HFFc6 (cell line): ENCODE measurements at places on chromosomes 6 and 20. TPM values are rescaled to one million over a fixed set of nuclear protein-coding genes. Genes with fewer than 3 reads are reported as not detected.

GRCh38 chr20:45550765-45551164 is 3.6 kb upstream of the EPPIN start:
- no peak for DNase-seq

DNA sequence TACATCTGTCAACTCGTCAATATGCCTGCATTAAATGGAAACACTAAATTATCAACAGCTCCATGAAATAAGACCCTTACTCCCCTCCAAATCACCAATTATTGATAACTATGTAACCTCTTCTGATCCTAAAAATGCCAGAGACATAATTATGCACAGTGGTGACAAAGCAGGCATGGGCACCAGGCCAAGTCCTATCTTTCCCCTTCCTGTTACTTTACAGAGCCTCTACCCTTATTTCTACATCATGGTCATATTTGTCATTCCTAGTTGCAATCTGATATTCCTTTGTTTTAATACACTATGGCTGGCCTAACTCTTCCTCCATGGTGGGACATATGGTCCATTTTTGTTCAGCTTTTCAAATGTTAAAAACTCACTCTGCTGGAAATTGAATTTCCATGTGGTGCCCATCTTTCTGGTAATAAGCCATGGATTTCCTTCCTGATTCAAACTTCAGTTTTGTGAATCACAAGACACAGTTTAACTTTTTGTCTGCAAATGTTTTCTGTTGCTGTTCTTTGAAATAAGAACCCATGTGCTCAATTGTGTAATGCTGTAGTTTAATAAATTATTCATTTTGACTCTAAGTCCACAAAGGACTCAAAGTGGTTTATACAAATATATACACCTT is 41.8 kb upstream of the ARFGEF2 start:
- DNase-seq = no peak

DNA sequence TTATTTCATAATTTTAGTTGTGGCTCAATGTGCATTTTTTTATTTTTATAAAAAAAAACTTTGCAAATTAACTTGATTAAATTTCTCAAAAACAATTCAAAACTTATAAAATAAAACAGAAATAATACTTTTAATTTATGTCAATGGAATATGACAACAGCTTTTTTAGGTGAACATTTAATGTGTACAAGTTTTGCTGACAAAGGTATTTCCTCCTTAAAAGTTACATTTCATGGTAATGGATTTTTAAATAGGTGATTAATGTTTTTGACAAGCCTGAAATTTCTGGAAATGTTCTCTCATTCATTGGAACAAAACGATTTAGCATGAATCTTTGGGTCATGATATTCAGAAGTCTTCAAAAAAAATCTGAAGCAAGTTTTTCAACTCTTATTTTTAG is 1160.0 kb downstream of the HACE1 start:
- no peak for DNase-seq

DNA sequence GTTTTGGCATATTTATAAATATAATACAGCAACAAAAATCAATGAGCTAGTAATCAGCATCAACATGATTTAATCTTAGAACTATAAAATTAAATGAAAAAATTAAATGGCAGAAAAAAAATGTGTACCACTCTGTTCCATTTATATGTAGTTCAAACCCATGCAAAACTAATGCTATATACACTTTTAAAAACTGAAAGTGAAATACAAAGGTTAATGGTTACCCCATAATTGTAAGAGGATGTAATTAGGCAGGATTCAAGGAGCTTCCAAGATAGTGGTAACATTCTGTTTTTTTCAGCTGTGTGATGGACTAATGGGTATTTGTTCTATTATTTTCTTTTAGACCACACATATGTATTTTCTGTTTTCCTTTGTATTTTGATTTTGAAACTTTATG is 492.1 kb downstream of the UTRN start:
- DNase-seq = no peak

- DNase-seq = no peak
Observed at GRCh38 chr6:97563529-97563928, 280.5 kb upstream of the MMS22L start.

- no peak for DNase-seq
Observed at GRCh38 chr6:3490625-3490980, 33.8 kb upstream of the SLC22A23 start.

- DNase-seq = no peak
Observed at GRCh38 chr6:161440299-161440698, 166.4 kb upstream of the AGPAT4 start.

WFDC12 gene
- not detected in 3 replicates for total RNA-seq

PCK1 gene
- total RNA-seq = not detected in 3 replicates

SLC22A23 gene
- 0.10 to 0.21 TPM in 2 of 3 replicates, not detected in the other for total RNA-seq
